ENCODE measurements at places on chromosomes 11 and 22.

GRCh38 chr11:12677131-12677530, 2.9 kb downstream of the TEAD1 start:
- no peak for DNase-seq

GRCh38 chr11:130828741-130829140, 87.5 kb downstream of the SNX19 start:
- no peak for DNase-seq

DNA sequence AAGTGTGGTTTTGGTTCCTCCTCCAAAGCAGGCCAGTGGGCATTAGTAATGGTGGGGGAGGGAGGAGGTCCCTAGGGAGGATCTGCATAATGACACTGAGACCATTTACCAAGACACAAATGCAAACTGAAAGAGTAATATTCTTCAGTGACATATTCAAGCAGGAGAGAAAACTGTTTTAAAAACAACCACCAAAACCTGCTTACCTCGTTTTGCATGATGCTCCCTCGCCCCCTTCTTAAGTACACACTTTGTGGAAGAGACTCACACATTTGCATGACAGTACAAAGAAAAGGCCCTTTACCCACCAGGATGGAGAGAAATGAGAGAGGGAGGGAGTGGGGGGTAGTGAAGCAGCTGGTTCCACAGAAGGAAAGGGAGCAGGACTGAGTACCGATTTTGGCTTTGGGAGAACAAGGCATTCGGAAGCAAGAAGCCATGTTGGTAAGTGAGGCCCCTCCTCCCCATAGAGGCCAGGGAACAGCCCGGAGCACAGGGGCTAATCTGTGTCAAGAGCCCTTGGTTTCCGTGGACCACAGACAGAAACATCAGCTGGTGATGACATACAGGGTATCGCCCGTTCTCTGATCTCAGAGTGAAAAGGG, 13.0 kb upstream of the OPCML start:
- no peak for DNase-seq

- DNase-seq = peak; percentile 22
Observed at GRCh38 chr11:45817191-45817590, 12.2 kb downstream of the SLC35C1 start.

- DNase-seq = no peak
Observed at GRCh38 chr11:95816037-95816436, 25.7 kb downstream of the CEP57 start.

DNA sequence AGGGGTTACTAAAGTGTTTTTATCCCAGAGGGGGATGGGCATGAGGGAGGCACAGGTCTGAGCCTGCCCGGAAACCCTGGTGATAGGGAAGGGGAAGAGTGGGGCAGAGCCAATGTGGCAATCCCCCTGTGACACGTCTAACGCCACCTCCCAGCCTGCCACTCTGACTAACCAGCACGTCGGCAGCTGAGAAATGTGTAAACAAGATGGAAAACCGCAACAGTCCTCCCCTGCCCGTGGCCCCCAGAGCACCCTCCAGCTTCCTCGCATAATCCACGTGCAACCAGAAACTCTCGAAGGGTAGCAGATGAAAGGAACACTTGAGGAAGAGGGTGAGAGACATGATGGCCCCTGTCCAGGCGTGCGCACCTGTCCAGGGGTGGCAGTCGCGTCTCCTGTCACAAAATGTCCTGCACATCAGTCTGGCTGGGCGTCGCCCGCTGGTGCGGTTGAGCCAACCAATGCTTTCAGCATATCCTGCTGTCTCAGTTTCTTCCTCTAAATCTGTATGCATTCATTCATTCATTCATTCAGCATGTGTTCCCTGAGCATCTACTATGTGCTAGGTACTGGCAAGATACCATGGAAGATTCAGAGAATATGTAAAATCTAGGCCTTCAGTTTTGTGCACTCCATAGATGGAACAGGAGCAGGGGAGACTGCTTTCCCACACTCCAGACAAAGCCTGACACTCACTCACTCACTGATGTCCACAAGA, 4.5 kb downstream of the TMPRSS4 start:
- peak; percentile 51 for DNase-seq

GRCh38 chr11:71453918-71454304, 908 bp downstream of the NADSYN1 start:
- DNase-seq = no peak

GRCh38 chr11:1880746-1881441, 10.8 kb downstream of the PRR33 start:
- no peak for DNase-seq

GRCh38 chr11:15161790-15162189, 47.1 kb downstream of the INSC start:
- no peak for DNase-seq

DNA sequence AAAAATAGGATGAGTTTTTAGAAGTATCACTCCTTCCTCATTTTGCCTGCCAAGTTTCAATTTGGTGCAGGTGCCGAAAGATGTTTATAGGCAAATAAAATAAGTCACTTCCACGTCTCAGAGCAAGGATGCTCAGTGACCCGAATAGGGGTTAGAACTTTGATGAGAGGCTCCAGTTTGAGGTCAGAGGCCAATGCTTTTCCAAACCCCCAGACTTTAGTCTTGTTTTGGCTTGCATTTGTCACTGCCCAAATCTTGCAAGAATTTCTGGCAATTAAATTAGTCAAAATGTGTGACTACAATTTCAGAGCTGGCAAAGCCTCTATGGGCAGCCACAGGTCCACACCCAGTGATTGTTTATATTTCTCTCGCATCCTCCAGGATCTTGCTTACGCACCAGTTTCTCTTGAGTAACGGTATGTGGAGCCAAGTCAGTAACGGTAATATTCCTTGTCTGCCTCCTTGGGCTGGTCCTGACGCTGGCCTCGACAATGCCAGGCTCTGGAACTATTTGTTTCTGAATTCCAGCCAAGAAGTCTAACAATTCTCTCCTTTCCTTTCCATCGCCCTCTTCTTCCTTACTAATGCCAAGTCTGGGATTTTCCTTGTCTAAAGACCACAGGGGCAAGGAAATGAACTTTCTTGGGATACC, 9.9 kb upstream of the NUP160 start:
- no peak for DNase-seq

GRCh38 chr22:30290342-30291057, 1.2 kb upstream of the CASTOR1 start:
- DNase-seq = no peak

- DNase-seq = peak; percentile 85
Observed at GRCh38 chr22:36331306-36331911, 56.4 kb downstream of the MYH9 start.

DNA sequence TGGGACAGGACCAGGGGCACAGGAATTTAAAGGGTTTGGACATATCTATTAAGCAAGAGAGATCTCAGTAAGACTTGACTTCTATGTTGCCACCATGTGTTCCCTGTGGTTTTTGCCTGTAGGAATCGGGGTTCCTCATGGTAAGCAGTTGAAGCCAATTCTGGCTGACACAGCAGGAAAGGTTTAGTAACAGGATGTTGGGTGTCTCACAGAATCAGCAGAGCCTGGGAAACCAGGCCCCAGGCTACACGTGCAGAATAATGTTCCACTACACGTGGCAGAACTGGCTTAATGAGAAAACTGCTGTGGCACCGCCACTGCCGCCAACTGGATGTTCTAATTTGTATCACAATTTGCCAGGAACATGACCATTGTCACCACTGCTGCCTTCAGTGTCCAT, 264.6 kb upstream of the PLET1 start:
- DNase-seq = no peak

DNA sequence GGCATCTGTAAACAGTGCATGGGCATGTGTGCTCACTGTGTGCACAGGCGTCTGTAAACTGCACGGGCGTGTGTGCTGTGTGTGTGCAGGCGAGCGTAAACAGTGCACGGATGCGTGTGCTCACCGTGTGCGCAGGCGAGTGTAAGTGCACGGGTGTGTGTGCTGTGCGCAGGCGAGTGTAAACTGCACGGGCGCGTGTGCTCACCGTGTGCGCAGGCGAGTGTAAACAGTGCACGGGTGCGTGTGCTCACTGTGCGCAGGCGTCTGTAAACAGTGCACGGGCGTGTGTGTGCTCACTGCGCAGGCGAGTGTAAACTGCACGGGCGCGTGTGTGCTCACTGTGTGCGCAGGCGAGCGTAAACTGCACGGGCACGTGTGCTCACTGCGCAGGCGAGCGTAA, 22.4 kb downstream of the RNH1 start:
- no peak for DNase-seq

DNA sequence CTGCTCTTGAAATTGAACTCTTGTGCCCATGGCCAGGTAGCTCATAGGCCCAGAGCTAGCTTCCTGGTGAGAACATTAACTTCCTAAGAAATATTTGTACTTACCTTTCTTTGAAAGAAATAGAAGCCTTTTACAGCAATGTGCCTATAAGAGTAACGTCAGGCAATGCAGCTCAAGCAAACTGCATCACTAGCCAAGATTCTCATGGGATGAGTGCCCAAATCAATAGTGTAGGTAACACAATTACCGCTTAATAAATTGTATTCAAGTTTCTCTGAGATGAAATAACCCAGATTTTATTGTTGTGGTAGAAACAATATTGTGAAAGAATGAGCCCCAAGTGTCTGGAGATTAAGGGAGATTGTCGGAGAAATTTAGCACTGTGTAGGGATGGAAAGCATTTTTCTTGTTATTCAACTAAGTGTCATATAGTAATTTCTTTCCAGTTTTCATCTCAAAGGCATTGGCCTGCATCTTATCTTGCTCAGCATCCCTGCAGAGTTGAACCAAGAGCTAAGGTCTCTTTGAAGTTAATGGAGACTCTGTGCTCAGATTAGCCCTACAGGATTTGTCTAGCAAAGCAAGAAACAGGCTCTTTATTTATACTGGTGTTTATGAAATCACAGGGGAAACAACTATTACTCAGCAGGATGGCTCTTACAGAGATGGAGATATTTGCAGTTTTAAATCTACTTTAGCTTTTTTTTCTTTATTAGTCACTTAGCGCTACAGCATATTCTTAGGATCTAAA, 321.0 kb upstream of the PDGFD start:
- DNase-seq = no peak

DNA sequence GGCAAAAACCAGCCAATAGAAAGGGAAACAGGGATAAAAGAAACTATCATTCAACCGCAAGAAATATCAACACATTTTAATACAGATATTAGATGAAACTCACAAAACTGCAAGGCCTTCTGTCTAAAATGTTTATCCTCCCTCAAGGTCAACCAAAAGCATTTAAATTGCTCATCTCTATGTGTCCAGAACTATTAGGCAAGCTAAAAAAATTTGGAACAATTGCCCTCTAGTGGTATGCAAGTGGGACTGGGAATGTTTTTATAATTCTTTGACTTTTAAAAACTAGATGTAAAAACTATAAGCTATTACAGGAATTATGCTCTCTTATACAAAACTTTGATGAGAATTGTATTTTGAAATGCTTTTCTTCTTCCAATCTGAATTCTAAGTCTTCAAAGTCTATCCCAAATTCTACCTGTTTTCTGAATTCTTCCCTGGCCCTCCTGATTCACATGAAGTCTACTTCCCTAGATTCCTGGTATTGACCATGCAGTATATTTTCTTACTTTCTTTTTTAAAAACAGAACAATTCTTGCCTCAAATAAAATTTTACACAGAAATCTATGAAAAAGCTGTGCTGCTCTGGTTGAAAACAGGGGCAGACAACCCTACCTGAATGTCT, 4.9 kb downstream of the CWC15 start:
- DNase-seq = no peak

DNA sequence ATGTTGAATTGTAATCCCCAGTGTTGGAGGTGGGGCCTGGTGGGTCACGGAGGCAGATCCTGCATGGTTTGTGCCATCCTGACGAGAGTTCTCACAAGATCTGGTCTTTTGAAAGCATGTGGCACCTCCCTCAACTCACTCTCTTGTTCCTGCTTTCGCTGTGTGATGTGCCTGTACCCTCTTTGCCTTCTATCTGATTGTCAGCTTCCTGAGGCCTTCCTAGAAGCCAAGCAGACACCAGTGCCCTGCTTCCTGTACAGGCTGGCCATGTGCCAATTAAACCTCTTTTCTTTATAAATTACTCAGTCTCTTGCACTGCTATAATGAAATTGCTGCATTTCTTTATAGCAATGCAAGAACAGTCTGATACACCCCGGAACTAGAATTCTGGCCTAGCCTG, 13.1 kb downstream of the PTPN5 start:
- DNase-seq = no peak

DNA sequence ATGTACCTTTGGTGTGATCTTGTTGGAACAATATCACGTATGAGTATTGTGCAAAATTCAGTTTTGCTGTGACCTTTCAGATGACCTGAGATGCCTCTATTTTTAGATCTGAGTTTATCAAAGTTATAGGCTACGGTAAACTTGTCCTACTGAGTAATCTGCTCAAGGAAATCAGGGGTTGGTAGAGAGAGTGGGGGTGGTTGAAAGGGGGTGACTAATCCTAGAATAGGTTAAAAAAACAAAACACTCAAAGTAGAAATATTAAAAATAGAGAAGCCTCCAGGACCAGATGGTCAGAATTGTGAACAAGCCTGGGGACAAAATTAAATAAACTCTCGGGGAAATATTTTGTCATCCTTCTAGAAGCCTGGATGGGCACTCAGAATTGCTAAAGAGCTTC, 59.9 kb upstream of the C11orf87 start:
- no peak for DNase-seq

- DNase-seq = no peak
Observed at GRCh38 chr22:24526191-24526590, 28.7 kb downstream of the GUCD1 start.

DNA sequence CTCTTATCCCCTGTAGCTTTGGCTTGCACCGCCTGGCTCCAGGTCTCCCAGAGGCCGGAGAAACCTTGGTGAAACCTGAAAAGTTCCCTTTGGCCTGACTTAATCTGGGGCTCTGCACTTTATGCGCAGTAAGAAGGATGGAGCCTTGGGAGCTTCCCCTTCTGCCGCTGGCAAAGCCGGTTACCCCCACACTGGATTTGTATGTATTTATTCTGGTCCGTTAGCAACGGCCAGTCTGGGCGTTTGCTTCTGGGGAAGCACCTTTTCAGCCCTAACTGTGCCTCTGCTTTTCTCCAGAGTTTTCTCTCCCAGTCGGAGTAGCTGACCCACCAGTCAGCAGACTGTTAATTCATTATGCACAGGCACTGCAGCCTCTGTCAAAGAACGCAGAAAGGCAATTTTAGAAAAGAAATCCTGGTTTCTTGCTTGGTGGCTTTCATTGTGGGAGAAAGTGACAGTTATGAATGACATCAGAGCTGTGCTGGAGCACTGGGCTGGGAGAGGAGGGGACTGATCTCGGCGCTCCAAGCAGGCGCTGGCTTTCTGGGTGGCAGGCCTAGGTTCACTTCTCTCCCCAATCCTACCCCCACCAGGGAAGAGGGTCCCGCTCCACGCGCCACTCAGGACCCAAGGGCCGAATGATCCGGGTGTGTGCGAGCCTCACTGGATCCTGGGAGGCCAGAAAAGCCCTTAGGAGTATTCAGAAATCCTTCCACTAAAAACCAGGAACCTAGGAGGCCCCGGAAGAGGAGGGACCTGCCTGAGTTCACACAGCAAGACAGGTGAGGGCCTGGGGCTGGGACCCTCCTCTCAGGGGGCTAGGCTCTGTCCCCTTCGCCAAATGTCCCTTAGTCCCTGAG, 70.2 kb downstream of the RTL6 start:
- DNase-seq = no peak

GRCh38 chr11:130300567-130300966, 14.2 kb downstream of the ZBTB44 start:
- DNase-seq = no peak

- no peak for DNase-seq
Observed at GRCh38 chr11:98296091-98296880, 724.5 kb upstream of the CNTN5 start.

Measured in CD4-positive, alpha-beta T cell treated with Interferon gamma for 1 hour (primary cell).